Stimulated activated effector memory CD8-positive, alpha-beta T cell treated with anti-CD3 and anti-CD28 coated beads, Interleukin-12 subunit alpha, Interleukin-12 subunit beta, amount 100 ng/mL, for 72 hours (primary cell): ENCODE measurements at places on chromosomes 1 and 21.

GRCh38 chr1:38028671-38029070 is 16.1 kb downstream of the UTP11 start:
- no peak for DNase-seq

DNA sequence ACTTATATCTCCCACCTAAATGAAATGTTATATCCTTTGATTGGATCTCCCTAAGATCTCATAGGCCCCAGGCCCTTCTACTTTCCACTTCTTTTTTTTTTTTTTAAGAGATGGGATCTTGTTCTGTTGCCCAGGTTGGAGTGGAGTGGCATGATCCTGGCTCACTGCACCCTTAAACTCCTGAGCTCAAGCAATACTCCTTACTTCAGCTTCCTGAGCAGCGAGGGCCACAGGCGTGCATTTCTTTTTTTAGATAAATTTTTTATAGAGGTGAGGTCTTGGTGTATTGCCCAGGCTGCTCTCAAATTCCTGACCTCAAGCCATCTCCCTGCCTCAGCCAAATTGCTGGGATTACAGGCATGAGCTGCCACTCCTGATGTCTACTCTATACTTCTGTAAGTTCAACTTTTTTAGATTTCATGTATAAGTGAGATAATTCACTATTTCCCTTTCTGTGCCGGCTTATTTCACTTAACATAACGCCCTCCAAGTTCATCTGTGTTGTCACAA is 987.5 kb upstream of the NCAM2 start:
- no peak for DNase-seq

DNA sequence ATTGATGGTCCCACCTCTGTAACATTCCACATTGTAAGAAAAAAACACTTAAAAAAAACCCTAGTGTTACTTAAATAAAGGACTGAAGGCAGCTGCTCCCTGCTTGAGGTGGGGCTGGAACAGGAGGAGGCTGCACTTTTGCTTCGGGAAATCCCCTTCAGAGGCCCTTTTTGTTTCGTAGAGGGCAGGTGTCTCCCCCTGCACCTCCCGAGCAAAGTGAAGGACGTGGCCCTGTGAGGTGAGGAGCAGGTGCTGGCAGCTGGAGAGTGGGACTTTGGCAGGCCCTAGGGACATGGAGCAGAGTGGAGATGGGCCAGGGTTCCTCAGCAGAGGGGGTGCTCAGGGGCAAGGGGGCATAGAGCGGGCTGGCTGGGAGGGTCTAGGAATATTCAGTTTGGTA is 33.4 kb upstream of the WNT4 start:
- DNase-seq = no peak

GRCh38 chr1:228276174-228276831 is 68.5 kb downstream of the OBSCN start:
- peak; percentile 50 for DNase-seq

DNA sequence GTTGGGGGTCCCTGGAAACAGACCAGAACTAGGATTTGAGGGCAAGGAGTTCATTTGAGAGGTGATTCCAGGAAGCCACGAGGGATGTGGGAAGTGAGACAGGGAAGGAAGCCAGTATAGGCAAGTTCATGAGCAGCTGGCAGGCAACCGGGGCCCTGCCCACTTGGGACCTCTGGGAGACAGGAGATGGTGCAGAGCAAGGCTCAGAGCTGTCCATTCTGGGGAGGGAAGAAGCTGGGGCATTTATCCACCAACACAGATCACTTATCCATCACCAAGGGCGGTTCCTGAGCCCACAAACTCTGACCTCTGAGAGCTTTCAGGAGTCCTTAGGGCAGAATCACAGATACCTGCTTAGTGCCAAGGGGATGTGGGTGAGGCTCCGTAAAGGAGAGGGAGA is 16.8 kb downstream of the EDN2 start:
- no peak for DNase-seq

DNA sequence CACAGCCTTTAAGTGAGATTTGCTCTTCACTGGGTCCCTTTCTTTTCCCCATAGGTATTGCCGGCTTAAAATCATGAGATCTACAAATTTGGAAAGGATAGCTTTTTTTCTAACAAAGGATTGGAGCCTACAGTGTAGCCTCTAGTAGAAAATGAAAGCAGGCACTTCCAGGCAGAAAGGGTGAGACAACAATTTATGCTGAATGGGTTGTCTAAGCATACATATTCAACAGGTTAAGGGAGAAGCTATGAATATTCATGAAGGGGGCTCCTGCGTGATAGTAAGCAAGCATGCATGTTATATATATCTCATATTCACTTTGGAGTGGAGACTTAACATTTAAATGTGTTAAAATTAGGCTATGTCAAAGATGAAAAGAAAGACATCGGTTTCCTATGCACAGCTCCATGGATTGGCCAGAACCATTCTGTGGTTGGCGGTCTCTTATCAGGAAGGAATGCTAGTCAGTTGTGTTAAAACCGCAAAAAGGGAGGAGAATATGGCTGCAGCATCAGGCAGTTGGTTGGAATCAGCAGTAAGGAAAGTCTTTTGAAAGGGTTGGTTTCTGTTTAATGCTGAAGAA is 66.0 kb downstream of the VCAM1 start:
- DNase-seq = no peak

DNA sequence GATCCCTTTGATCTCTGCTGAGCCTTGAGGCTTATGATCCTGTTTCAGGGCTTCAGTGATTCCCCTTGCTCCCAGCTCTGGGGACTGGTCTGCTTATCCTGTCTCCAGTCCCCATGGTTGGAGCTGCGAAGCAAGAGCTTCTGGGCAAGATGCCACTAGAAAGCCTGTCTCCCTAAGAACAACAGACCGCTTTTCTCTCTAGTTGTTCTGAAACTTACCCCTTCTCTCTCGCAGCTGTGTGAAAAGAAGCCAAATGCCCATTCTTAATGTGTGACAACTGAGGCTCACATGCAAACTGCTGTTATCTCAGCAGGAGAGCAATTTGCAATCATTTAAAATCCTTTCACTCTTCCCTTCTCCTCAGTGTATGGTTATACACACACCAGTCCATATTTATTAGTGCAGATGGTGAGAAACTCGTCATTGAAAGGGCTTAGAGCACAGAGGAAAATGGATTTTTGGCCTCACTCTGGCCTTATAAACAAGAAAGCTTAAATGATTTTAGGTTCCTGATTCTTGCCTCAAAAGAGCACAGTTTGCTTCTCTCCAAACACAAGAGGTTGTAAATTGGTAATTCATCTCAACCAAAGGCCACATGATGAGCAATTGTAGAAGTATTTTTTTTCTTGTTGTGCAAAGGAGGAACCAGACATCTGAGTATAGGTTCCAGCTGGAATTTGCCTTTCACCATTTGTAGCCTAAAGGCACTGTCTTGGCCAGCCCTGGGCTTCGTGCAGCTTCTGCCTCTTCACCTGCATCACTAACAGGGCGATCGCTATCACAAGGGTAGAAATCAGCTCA is 179.2 kb upstream of the LMO4 start:
- no peak for DNase-seq

DNA sequence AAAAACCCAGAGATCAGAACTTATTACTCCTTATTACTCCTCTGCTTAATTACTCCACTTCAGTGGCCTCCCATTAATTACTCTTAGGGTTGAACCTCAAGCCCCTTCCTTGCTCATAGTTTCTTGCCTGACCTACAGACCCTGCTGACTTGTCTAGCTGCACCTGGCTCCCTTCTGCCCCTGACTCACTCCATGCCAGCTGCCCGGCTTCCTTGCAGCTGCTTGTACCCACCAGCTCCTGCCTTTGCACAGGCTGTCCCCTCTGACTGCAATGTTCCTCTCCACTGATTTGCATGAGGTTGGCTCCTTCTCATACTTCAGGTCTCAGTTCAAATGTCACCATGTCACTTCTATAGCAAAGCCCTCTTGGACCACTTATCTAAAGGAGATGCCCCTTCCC is 1.9 kb upstream of the PTPRU start:
- DNase-seq = no peak

- DNase-seq = no peak
These were observed 130.6 kb downstream of the PLPP3 start for GRCh38 chr1:56448529-56449300.

- no peak for DNase-seq
These were observed 34.6 kb downstream of the MAPKAPK2 start for GRCh38 chr1:206719169-206719839.

GRCh38 chr1:27136998-27137542 is 17.9 kb downstream of the SLC9A1 start:
- peak; percentile 55 for DNase-seq

GRCh38 chr1:37622131-37622530 is 12.6 kb downstream of the RSPO1 start:
- no peak for DNase-seq

- no peak for DNase-seq
These were observed 136.8 kb downstream of the NTPCR start for GRCh38 chr1:233086961-233087881.
